ENCODE measurements at places on chromosomes 6 and 20. TPM values are rescaled to one million over a fixed set of nuclear protein-coding genes. Genes with fewer than 3 reads are reported as not detected.

GRIK2 gene
- total RNA-seq, result 15.8 TPM

MOXD1 gene
- total RNA-seq, result 10.6 TPM

FOXF2 gene
- 2.5 TPM for total RNA-seq

HAO1 gene
- not detected for total RNA-seq

DNA sequence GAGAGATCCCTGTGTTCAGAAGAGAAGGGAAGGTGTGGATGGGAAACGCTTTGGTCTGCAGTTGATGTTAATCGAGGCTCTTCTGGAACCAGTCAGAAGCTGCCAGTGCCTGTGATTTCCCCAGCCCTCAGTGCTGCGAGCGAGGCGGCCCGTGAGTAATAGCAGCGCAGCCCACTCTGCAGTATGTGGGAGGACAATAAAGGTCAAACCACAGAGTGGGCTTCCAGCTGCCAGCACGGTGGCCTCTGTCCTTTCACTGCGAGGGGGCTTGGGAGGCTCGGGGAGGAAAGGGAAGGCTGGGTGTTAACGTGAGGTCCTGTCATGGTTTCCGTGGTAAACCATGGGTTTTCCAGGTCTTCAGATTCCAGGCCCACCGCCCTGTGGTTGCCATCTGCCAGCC is 32.3 kb upstream of the TAGAP start:
- no peak for DNase-seq

DNA sequence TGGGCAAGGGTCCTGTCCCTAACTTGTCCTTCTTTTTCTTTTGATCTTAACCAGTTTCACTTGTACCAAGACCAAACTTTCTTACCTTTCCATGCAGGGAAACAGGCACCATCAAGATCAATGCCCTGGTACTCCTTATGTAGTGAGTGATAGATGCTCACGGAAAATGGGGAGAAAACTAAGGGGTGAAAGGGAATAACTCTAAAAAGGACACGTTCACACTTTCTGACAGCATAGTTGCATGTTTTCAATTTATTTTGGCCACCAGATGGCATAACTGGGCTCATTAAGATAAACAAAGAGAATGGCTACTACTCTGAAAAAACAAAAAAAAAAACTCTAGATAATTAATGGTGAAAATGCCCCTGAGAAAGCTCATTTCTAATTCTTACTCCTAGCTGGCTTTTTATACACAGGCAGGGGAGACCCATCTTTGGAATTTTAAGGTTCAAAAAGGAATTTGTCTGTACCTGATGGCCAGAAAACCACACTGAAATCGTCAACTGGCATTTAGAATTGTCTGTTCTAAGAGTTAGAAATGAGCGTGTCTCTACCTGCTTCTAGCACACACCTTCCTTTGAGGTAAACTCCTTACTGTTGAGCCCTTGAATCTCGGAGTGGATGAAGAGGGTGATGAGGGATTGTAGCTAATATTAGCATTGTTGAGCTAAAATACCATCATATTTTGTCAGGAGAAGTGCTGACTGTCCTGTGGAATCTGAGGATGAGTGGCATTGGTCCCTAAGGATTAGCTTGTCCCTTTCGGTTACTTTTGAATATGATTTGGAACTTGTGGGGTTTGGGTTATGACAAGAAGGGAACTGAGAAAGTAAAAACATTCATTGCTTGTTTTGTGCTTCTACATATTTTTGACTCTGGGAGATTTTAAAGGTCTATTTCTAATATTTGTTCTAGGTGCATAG is 62.2 kb upstream of the DDR1 start:
- no peak for DNase-seq

DNA sequence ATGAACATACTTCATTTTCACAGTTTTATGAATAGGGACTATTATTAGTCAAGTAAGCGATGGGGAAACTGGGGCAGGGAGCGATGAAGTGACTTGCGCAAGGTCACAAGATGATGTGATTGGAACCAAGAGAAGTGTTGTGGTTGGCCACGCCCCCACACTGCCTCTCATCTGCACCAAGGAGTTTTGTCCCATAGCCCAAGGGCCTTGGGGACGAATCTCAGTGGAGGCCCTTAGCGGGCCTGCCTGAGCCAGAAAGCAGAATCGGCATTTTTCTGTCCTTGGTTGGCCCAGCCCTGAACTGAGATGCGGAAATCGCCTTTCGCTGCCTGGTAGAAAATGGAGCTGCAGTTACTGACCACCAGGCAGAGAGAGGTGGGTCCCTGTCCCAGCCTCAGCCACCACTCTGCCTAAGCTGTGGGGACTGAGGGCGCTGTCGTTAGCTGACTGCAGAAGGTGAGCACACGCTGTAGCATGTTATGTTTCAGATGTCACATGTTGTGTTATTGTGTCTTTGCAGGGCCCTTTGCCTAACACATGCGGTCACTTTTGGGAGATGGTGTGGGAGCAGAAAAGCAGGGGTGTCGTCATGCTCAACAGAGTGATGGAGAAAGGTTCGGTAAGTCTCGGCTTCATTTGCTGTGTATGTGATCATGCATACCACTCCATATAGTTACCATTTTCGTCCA is 57.8 kb downstream of the PTPN1 start:
- no peak for DNase-seq

DNA sequence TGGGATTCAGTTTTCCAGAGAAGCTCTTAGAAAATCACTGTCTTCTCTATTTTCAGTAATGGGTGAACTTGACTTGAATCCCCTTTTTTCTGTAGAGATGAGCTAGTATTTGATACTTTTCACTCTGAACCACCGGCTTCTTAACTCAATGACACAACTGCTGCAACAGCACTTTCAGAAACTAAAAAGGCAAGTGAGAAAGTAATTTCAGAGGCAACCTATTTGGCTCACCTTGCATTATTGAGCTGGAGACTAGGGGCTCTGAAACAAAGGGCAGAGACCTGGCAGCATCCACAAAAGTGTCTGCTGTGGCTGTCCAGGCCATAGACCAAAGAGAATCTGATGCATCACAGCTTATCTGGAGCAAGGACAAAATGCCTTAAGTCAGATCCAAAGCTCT is 289.8 kb upstream of the IRAK1BP1 start:
- DNase-seq, result no peak
